ENCODE measurements at places on chromosomes 11 and 22. TPM values are rescaled to one million over a fixed set of nuclear protein-coding genes. Genes with fewer than 3 reads are reported as not detected.
A peak's percentile ranks its signal among the peaks of the same experiment; 100 is the strongest.

Gene NXPE4
- total RNA-seq: not detected

GRCh38 chr11:2261436-2262230 lies 8.8 kb downstream of the ASCL2 start:
- DNase-seq: no peak
- H3K4me3 ChIP-seq: no peak overlapping the region
- H3K4me1 ChIP-seq: peaks cover 17% of the 10 kb centered on the region
- no peaks in the 10 kb centered on the region for H3K36me3 ChIP-seq

- H3K27me3 ChIP-seq: no peaks in the 10 kb centered on the region
- H3K4me1 ChIP-seq: peaks cover 73% of the 10 kb centered on the region
- H3K4me3 ChIP-seq: peak overlapping the region; percentile 2
- DNase-seq: no peak
Measured at GRCh38 chr11:6414874-6415328, 4.0 kb downstream of the APBB1 start.

GRCh38 chr11:8858808-8859207 lies 52.2 kb upstream of the AKIP1 start:
- H3K27ac ChIP-seq: no peak overlapping the region
- H3K36me3 ChIP-seq: no peaks in the 10 kb centered on the region
- DNase-seq: no peak
- no peaks in the 10 kb centered on the region for H3K4me1 ChIP-seq

DNA sequence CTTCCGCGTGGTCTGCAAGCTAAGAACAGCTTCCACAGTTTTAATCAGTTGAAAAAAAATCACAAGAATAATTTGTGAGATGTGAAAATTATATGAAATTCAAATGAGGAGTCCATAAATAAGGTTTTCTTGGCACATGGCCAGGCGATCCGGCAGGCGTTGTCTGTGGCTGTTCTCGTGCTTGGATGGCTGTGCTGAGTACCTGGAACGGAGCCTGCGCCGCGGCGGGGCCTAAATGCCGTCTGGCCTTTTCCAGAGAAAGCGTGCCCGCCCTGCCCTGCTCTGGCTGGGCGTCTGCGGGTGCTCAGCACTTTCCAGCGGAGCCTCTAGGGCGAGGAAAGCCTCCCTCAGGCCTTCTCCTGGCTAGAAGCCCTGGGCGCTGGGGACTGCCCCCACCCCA lies 41.8 kb downstream of the OSBPL5 start:
- DNase-seq: no peak
- no peak overlapping the region for H3K4me3 ChIP-seq
- H3K27ac ChIP-seq: no peak overlapping the region

Gene PHF21B
- not detected for total RNA-seq

Gene TIGD3
- 1.2 TPM for total RNA-seq

GRCh38 chr11:77088236-77089003 lies 14.2 kb upstream of the OMP start:
- no peak overlapping the region for H3K4me3 ChIP-seq
- no peak for DNase-seq
- peaks cover 2% of the 10 kb centered on the region for H3K4me1 ChIP-seq
- H3K27ac ChIP-seq: no peak overlapping the region
- H3K36me3 ChIP-seq: no peaks in the 10 kb centered on the region
- no peaks in the 10 kb centered on the region for H3K27me3 ChIP-seq

- H3K36me3 ChIP-seq: no peaks in the 10 kb centered on the region
- H3K4me3 ChIP-seq: no peak overlapping the region
- no peaks in the 10 kb centered on the region for H3K27me3 ChIP-seq
- no peak overlapping the region for H3K27ac ChIP-seq
- no peak for DNase-seq
Measured at GRCh38 chr11:2995893-2996554, 3.9 kb upstream of the NAP1L4 start.

- H3K36me3 ChIP-seq: no peaks in the 10 kb centered on the region
- H3K4me1 ChIP-seq: no peaks in the 10 kb centered on the region
- no peak overlapping the region for H3K4me3 ChIP-seq
- DNase-seq: no peak
Measured at GRCh38 chr22:47801541-47802245, 1039.2 kb downstream of the TBC1D22A start.

DNA sequence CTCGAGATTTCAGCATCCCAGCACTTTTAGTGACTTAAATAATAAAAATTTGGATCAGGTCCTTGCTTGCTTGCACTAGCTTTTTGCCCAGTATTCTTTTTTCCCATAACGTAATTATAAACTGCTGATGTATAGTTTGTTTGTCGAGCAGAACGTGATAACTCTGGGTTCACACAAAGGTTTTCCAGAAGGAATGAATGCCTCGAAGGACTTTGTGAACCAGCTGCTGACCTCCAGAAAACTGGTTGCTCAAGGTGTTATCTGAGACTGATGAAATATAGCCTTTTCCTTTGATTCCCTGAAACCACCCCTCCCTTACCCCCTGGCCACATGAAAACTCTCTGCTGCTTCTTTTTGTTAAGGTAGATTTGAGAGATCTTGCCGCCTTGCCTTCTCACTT lies 229.1 kb upstream of the CARD18 start:
- no peak overlapping the region for H3K27ac ChIP-seq
- DNase-seq: no peak
- H3K27me3 ChIP-seq: no peaks in the 10 kb centered on the region
- no peaks in the 10 kb centered on the region for H3K36me3 ChIP-seq
- no peaks in the 10 kb centered on the region for H3K4me1 ChIP-seq

GRCh38 chr11:110373051-110373702 lies 56.6 kb upstream of the FDX1 start:
- H3K4me3 ChIP-seq: no peak overlapping the region
- H3K27ac ChIP-seq: no peak overlapping the region
- DNase-seq: no peak
- no peaks in the 10 kb centered on the region for H3K4me1 ChIP-seq
- H3K27me3 ChIP-seq: no peaks in the 10 kb centered on the region
- no peaks in the 10 kb centered on the region for H3K36me3 ChIP-seq

Gene CABP4
- 0.33 TPM for total RNA-seq

Gene CNTN5
- not detected for total RNA-seq

Gene SREBF2
- total RNA-seq: 87.1 TPM

- no peak overlapping the region for H3K27ac ChIP-seq
- H3K36me3 ChIP-seq: no peaks in the 10 kb centered on the region
- no peak overlapping the region for H3K4me3 ChIP-seq
- no peak for DNase-seq
Measured at GRCh38 chr11:12785901-12786300, 111.7 kb downstream of the TEAD1 start.

Gene MICALL1
- total RNA-seq: 25.4 TPM

Gene IGF2
- 3.3 TPM for total RNA-seq

DNA sequence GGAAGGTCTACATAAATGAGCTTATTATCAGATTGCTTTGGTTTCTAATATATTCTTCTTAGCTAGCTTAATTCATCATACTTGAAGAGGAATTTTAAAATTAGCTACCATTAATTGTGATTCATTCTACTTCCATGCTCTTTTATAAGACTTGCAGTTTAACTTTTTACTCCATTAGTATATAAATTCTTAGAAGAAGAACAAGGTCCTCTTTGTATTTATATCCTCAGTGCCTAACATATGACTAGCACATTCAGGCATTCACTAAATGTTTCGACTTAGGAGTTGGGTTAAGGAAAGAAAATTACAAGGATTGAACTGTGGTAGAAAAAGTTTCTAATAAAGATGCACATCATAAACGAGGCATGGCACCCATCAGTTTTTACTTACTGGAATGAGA lies 1135.5 kb downstream of the JRKL start:
- no peak overlapping the region for H3K4me3 ChIP-seq
- no peak overlapping the region for H3K27ac ChIP-seq
- H3K27me3 ChIP-seq: no peaks in the 10 kb centered on the region
- H3K36me3 ChIP-seq: no peaks in the 10 kb centered on the region
- DNase-seq: no peak

DNA sequence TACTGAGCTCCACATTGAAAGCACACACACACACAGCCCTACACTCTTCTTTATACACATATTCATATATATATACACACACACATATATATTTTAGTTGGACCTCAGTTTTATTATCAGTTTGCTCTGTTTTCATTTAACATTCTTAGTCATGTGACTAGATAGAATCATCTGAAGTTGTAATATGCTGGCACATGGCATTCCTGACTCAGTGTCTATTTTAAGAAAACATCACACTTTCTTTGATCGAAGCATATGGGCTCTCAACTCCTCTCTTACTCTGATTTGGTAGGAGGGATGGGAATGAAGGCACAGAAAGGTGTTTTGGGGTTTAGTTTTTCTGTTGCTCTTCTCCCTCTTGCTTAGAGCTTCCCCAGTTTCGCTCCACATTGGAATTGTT lies 24.8 kb downstream of the AMOTL1 start:
- H3K27me3 ChIP-seq: no peaks in the 10 kb centered on the region
- H3K4me3 ChIP-seq: no peak overlapping the region
- no peaks in the 10 kb centered on the region for H3K36me3 ChIP-seq
- H3K27ac ChIP-seq: no peak overlapping the region
- no peak for DNase-seq
- H3K4me1 ChIP-seq: no peaks in the 10 kb centered on the region

- H3K27me3 ChIP-seq: no peaks in the 10 kb centered on the region
- H3K36me3 ChIP-seq: no peaks in the 10 kb centered on the region
- no peak overlapping the region for H3K4me3 ChIP-seq
- no peak overlapping the region for H3K27ac ChIP-seq
- DNase-seq: no peak
Measured at GRCh38 chr11:100681064-100681502, 6.0 kb upstream of the ARHGAP42 start.

Gene CD6
- 229 TPM for total RNA-seq

Gene PTPRJ
- total RNA-seq: 25.6 TPM

GRCh38 chr11:66820381-66820780 lies 22.9 kb upstream of the RCE1 start:
- no peaks in the 10 kb centered on the region for H3K27me3 ChIP-seq
- DNase-seq: no peak
- no peaks in the 10 kb centered on the region for H3K4me1 ChIP-seq
- no peak overlapping the region for H3K4me3 ChIP-seq
- no peak overlapping the region for H3K27ac ChIP-seq

DNA sequence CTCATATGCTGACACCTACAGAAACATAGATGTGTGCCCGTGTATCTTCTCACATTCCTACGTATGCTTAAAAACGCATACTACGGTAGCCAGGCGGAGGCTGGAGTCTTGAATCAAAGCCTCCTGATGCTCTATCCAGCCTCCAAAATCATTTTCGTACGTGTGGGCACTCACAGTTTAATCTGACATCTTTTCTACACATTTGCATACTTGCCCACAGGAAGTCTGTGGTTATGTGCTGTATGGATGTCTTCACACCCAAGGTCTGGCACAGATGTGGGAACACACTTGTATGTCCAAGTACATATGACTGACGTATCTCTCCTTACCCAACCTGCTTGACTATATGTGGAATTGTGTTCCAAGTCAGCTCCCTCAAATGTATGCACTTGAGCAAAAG lies 561.8 kb upstream of the CADM1 start:
- no peaks in the 10 kb centered on the region for H3K36me3 ChIP-seq
- H3K27me3 ChIP-seq: no peaks in the 10 kb centered on the region
- no peak overlapping the region for H3K27ac ChIP-seq

DNA sequence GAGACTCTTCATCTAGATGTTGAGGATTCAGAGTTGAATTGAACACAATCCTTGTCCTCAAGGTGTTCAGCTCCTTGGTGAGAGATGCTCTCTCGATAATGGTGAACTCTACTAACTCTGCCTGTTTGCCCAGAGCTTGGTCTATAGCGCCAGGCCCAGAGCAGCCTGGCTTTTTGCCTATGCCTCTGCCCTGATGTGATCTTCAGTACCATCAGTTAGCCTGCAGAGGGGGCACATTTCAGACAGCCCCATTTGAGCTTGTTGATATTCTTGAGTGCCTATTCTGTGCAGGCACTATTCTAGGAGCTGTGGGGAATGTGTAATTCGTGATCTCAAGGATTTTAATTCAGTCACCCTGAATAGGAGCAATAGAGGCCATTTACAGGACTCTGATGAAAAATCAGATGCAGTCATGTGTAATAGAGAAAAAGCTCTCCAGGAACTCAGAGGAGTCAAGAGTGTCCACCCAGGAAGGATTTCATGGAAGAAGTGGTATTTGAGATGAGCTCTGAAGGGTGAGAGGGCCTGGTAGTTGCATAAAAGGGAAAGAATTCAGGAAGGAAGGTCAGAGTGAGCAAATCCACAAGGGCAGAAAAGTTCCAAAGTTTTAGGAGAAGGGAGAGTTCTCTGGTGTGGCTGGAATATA lies 19.3 kb downstream of the GTPBP1 start:
- peaks cover 4% of the 10 kb centered on the region for H3K4me1 ChIP-seq
- no peaks in the 10 kb centered on the region for H3K27me3 ChIP-seq
- no peak overlapping the region for H3K4me3 ChIP-seq
- peaks cover 87% of the 10 kb centered on the region for H3K36me3 ChIP-seq
- no peak overlapping the region for H3K27ac ChIP-seq

DNA sequence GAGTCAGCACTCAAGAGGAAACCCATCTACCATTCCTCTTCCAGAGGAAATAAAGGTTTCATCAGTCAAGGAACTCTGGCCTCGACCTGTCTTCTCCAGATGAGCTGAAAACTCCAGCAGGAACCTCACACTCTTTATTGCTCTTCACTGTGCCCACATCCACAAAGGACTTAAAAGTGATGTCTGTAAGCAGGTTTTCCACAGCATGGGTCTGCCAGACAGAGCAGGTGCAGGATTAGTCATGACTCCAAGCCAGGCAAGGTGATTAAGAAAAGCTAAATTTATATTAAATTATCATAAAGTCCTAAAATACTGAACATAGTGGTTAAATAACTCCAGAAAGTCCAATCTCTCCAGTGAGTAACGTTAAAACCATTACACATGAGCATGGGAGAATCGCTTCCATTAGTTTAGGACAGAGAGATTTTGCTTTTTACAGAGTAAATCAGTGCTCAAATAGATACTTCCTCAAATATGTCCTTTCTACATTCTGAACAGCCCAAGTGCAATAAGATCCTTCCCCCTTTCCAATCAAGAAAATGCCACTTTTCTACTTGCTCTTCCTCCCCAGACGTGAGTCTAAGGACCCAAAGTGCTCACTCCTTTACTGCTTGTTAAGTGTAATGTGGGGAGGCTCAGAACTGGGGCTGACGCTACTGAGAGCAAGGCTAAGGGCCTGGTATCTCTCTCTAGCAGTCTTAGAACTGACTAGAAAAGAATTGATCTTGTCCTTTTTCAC lies 10.7 kb upstream of the CKAP5 start:
- DNase-seq: no peak
- H3K4me3 ChIP-seq: no peak overlapping the region
- H3K36me3 ChIP-seq: no peaks in the 10 kb centered on the region
- no peak overlapping the region for H3K27ac ChIP-seq
- H3K4me1 ChIP-seq: no peaks in the 10 kb centered on the region
